ENCODE measurements at places on chromosomes 4 and X. TPM values are rescaled to one million over a fixed set of nuclear protein-coding genes. Genes with fewer than 3 reads are reported as not detected.

The MMRN1 gene
- 8.2 TPM for polyA plus RNA-seq

The TMEM144 gene
- polyA plus RNA-seq: 4.6 TPM

The GUCY1A1 gene
- 12.3 TPM for polyA plus RNA-seq

The F8A2 gene
- polyA plus RNA-seq: not detected

The RAB9B gene
- polyA plus RNA-seq: 19.1 TPM

The NDST4 gene
- polyA plus RNA-seq: 1.3 TPM

The MSX1 gene
- polyA plus RNA-seq: 2.4 TPM

- DNase-seq: peak; percentile 53
These were observed 12.0 kb upstream of the RBBP7 start for GRCh38 chrX:16882169-16882568.

GRCh38 chr4:53732661-53733060 lies 141.4 kb upstream of the LNX1 start:
- no peak for DNase-seq

- no peak for DNase-seq
These were observed 730.8 kb upstream of the NDST4 start for GRCh38 chr4:115844180-115844579.

GRCh38 chrX:111615227-111615626 lies 65.7 kb upstream of the ALG13 start:
- DNase-seq: no peak

- no peak for DNase-seq
These were observed 155.8 kb downstream of the ANTXR2 start for GRCh38 chr4:79917246-79917645.

GRCh38 chr4:1716065-1716945 lies 4.2 kb upstream of the SLBP start:
- no peak for DNase-seq

GRCh38 chr4:173835903-173836302 lies 305.9 kb upstream of the HAND2 start:
- DNase-seq: no peak

GRCh38 chr4:140052050-140052449 lies 101.9 kb downstream of the MAML3 start:
- DNase-seq: peak; percentile 44

Measured in muscle of leg (tissue), 16 donors.